ENCODE measurements at places on chromosomes 12 and 14. TPM values are rescaled to one million over a fixed set of nuclear protein-coding genes. Genes with fewer than 3 reads are reported as not detected.

The HECTD1 gene
- 84.9 TPM for total RNA-seq

The TAS2R19 gene
- 0.92 TPM for total RNA-seq

The GPRC5A gene
- 0.07 TPM for total RNA-seq

The ENDOU gene
- total RNA-seq: not detected

The TAS2R10 gene
- total RNA-seq: not detected

The DLGAP5 gene
- total RNA-seq: 92.7 TPM

DNA sequence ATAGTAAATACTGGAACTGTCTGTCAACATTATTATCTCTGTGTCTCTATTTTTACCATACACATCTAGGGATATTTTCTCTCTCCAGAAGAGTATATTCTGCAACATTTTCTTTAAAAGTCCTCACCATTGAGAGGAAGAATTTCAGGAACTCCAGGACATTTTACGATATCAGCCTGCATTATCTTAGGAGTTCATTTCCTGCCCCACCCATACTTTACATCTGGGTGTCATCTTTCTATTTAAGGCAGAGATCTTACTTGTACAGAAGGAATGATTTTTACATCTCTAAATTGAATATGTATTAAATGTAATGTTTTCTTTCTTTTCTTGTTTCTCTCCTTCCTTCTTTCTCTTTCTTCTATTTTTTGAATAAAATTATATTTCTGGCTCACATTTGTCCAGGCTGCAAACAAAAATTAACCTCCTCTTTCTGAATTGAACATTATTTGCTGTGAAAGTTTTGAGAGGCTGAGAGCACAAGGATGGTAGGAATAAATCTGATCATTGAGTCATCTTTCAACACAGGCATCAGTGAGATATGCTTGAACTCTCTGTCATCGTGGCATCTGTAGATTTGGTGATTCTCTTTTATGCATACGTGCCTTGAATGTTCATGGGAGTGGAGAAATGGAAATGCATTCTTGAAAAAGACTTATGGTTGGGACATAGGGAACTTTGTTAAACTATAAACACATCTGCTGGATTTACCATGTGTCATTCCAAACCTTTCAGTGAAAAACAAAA lies 753.6 kb downstream of the SLC16A7 start:
- H3K36me3 ChIP-seq: no peaks in the 10 kb centered on the region
- no peaks in the 10 kb centered on the region for H3K27me3 ChIP-seq

DNA sequence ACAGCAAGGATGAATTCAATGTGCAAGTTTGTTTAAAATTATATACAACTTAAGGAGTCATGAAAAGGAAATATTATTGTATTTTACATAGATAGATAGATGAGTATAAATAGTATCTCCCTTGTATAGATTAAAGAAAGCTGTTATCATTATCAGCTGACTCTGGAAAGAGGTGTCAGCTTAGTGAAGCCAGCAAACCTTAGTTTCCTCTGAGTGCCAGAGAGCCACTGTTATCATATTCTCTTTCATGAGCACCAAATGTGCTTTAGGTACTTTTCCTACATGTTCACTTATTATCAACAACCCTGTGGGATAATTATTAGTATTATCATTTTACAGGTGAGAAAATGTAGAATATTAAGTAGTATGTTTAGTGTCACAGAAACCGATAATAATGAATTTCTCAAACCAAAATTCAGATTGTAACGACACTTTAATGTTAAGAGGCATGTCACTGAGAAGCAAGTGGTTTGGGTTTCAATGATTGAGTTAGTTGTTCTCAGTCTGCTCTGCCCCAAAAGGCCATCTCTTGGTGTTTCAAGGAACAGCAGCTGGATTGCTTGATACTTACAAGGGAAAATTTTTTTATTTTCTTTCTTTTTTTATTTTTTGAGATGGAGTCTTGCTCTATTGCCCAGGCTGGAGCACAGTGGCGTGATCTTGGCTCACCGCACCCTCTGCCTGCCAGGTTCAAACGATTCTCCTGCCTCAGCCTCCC lies 53.7 kb downstream of the PLEKHA5 start:
- H3K4me1 ChIP-seq: peaks cover 6% of the 10 kb centered on the region
- no peak overlapping the region for H3K27ac ChIP-seq
- no peak for DNase-seq
- H3K36me3 ChIP-seq: no peaks in the 10 kb centered on the region
- H3K4me3 ChIP-seq: no peak overlapping the region
- no peaks in the 10 kb centered on the region for H3K27me3 ChIP-seq

- H3K36me3 ChIP-seq: no peaks in the 10 kb centered on the region
- no peak for DNase-seq
- no peak overlapping the region for H3K4me3 ChIP-seq
- H3K4me1 ChIP-seq: peaks cover 6% of the 10 kb centered on the region
- no peak overlapping the region for H3K27ac ChIP-seq
Observed at GRCh38 chr12:49536526-49537071, 2.2 kb upstream of the KCNH3 start.

- H3K27ac ChIP-seq: no peak overlapping the region
- no peaks in the 10 kb centered on the region for H3K27me3 ChIP-seq
- DNase-seq: no peak
- peaks cover 2% of the 10 kb centered on the region for H3K4me1 ChIP-seq
- H3K36me3 ChIP-seq: no peaks in the 10 kb centered on the region
- H3K4me3 ChIP-seq: no peak overlapping the region
Observed at GRCh38 chr14:68394764-68395143, 398.1 kb downstream of the ZFP36L1 start.

DNA sequence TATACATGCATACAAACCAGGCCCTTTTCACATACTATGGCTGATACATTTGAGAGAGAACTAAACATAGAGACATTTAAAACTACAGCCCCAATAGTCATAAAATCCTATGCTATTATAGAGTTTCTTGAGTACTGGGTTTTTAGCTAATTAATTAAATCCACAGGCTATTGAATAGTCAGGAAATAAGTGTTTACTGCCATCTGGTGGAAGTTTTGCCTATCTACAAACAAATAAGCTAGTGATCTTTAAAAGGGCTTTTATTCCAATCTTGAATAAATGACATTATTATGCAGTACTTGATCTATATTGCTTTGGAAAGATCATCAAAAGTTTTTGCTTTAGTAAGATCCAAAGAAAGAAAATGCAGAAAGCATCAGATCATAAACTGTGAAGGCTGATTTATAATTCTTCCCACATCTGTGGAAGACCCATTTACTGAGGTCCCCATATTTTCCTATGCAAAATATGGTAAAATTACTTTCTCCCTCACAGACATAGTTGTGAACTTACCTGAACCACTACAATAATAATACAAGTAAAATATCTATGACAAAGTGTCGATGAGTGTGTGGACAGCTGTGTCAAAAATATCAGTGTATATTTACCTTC lies 131.3 kb downstream of the ITPR2 start:
- H3K4me1 ChIP-seq: no peaks in the 10 kb centered on the region
- H3K27me3 ChIP-seq: no peaks in the 10 kb centered on the region
- H3K4me3 ChIP-seq: no peak overlapping the region
- H3K27ac ChIP-seq: no peak overlapping the region
- H3K36me3 ChIP-seq: peaks cover 14% of the 10 kb centered on the region

DNA sequence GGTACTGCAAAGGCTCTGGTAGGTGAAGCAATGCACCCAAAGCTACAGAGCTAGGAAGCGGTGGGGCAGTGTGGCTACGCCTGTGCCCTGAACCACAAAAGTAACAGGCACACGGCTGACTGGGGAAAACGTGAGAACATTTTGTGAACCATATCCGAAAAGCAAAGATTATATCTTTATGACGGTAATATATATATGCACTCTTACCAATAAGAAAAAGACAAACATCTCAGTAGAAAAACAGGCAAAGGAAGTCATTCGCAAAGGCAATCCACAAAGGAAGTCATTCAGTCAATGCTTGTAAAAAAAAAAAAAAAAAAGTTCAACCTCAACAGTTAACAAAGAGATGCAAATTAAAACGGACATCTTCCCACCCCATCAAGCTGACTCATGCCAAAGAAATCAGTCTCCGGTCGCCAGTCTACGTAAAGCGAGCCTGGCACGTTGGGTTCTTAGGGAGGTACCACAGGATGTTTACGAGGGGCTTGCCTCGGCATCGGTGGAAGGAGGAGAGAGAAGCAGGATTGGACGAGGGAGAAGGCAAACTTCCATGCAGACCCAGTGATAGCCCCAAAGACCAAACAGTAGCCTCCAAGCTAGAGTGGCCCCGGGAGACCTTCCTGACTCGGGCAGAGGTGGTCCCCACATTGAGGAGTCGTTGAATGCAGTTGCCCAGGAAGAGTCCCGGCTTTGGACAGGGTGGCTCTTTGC lies 39.4 kb upstream of the PPP2R5C start:
- H3K27me3 ChIP-seq: no peaks in the 10 kb centered on the region
- H3K27ac ChIP-seq: peak overlapping the region; percentile 99
- DNase-seq: peak; percentile 86
- no peaks in the 10 kb centered on the region for H3K36me3 ChIP-seq
- H3K4me1 ChIP-seq: peaks cover 45% of the 10 kb centered on the region
- H3K4me3 ChIP-seq: peak overlapping the region; percentile 77

GRCh38 chr12:132729541-132730320 lies 19.1 kb downstream of the PGAM5 start:
- H3K4me3 ChIP-seq: no peak overlapping the region
- H3K4me1 ChIP-seq: no peaks in the 10 kb centered on the region
- no peak for DNase-seq
- peak overlapping the region; percentile 57 for H3K27ac ChIP-seq
- no peaks in the 10 kb centered on the region for H3K27me3 ChIP-seq
- H3K36me3 ChIP-seq: peaks cover 82% of the 10 kb centered on the region

DNA sequence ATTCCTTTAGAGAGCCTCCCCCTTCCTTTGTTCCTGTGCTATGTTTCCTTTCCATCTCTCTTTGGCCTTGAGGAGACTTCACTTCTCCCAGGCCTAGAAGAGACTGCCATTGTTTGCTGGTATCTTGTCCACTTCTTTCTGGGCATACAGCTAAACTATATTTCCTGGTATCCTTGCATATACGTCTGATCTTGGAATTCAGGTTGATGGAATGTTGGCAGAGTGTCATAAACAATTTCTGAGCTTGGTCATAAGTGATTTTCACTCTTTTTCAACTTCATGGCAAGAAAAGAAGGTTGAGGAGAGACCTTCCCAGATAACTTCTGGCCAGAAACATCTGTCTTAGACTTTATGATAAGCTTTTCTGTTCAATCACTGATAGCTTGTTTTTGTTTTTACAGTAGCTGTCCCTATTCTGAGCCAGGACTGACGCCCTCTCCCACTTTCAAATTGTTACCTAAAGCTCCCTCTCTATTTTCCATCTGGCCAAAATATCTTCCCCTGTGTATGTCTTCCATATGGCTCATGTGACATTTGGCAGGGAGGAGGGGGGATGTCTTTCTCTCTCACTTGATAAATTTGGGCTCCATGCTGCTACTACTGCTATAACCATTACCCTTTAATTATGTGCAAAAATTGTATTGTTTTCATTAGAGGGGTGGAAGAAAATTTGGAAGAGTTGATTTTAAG lies 457.0 kb downstream of the ADAMTS20 start:
- H3K4me3 ChIP-seq: no peak overlapping the region
- no peak overlapping the region for H3K27ac ChIP-seq
- no peaks in the 10 kb centered on the region for H3K27me3 ChIP-seq
- H3K4me1 ChIP-seq: no peaks in the 10 kb centered on the region

GRCh38 chr12:120887253-120888043 lies 16.7 kb downstream of the SPPL3 start:
- peaks cover 2% of the 10 kb centered on the region for H3K36me3 ChIP-seq
- H3K4me1 ChIP-seq: peaks cover 46% of the 10 kb centered on the region
- H3K27me3 ChIP-seq: no peaks in the 10 kb centered on the region
- peak; percentile 59 for DNase-seq
- H3K27ac ChIP-seq: no peak overlapping the region

DNA sequence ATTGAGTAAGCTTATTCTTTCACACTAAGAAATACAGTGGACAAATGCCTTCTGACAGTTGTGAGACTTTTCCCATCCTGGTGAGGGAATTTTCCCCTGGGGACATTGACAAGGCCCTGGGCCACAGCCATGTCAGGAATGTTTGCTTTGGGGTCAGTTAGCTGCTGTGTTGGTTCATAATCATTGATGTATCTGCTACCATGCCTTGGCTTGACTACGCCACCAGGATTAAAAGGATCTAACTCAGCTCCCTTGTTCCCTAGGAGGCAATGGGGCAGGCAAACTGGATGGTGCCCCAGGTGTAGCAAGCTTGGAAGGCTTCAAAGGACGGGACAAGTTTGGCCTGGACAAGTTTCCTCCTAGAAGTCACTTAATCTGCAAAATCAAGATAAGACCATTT lies 3.1 kb upstream of the CCDC88C start:
- peak overlapping the region; percentile 40 for H3K27ac ChIP-seq
- H3K4me1 ChIP-seq: peaks cover 14% of the 10 kb centered on the region
- no peaks in the 10 kb centered on the region for H3K27me3 ChIP-seq
- no peak for DNase-seq

- H3K4me3 ChIP-seq: no peak overlapping the region
- H3K27me3 ChIP-seq: peaks cover 29% of the 10 kb centered on the region
- H3K4me1 ChIP-seq: no peaks in the 10 kb centered on the region
Observed at GRCh38 chr12:1821805-1822204, 1.4 kb downstream of the LRTM2 start.
